Thymus (tissue), 14 donors: ENCODE measurements at places on chromosomes 1 and 21.

DNA sequence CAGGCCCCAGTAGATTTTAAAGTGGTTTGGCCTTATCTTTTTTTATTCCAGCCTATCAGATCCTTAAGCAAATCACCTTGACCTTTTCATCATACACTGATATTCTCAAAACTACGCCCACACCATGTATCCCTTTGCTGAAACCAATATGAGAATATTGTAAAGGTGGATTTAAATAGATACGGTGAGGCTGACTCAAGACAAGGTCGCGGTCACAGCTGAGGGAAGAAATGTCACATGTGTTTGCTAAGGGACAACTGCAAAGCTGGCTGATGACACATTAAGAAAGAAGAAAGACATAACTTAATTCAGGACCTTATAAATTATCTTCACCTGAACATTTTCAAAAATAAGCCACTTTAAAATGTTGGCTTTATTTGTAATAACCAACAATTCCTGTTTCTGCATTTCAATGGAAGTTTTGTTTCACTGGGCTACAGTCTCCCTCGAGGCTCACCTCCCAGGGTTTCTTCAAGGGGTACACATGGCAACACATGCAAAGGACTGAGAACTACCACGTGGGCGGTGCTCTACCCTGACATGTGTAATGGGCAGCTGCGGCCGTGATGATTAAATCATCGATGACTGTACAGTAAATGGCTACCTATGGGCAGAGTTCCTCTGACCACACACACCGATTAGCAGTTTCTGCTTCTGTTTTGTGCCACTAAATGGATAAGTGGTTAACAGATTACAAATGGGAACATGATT, 189.5 kb downstream of the SIPA1L2 start:
- DNase-seq, result no peak

- DNase-seq, result no peak
These were observed 9.5 kb downstream of the ASB17 start for GRCh38 chr1:75922698-75923097.

DNA sequence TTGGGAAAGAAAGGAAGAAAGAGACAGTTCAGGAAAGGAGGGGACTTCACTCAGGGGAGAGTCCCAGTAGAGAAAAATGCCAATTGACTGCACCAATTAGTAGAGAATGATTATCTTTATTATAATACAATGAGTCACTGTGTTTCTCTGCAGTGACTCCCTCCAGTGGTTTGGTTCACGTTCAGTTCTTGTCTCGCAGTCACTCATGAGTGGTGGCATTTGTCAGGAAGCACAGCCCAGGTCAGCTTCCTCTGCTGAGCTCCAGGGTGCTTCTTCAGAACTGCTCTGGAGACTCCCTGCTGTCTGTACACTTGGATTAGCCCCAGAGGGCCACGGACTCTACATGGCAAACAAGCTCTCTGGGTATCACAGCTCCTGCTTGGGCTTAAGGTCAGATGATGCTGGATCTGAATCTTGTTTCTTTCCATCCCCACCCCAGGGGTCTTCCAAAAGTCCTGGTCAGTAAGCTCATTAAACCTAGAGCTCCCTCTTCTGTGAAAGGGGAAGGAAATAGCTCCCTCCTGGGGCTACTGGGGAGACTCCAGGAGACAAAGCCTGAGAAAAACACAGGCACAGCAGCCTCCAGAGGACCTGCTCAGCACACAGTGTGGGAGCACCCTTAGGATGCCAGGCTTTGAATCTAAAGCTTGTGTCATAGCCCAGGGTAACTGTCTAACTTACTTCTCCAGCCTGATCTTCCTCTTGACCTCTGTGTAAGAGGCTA, 619.0 kb downstream of the AJAP1 start:
- no peak for DNase-seq

GRCh38 chr1:57843760-57844159, 419.9 kb upstream of the DAB1 start:
- no peak for DNase-seq

- DNase-seq, result no peak
These were observed 90.4 kb downstream of the ROR1 start for GRCh38 chr1:63864224-63864641.

- DNase-seq, result no peak
These were observed 357.0 kb downstream of the TTLL7 start for GRCh38 chr1:83641796-83642443.

- no peak for DNase-seq
These were observed 22.3 kb downstream of the MECR start for GRCh38 chr1:29208442-29208841.

GRCh38 chr1:96367791-96368190, 353.8 kb upstream of the PTBP2 start:
- no peak for DNase-seq
